Immature natural killer cell (primary cell): ENCODE measurements at places on chromosomes 12 and 14. TPM values are rescaled to one million over a fixed set of nuclear protein-coding genes. Genes with fewer than 3 reads are reported as not detected.

The HHIPL1 gene
- not detected for polyA plus RNA-seq

The EIF2S3B gene
- polyA plus RNA-seq: 0.24 TPM

The KLRC2 gene
- polyA plus RNA-seq: 34.5 TPM

The IL23A gene
- 0.21 TPM for polyA plus RNA-seq

The KLHL33 gene
- not detected for polyA plus RNA-seq

- no peaks in the 10 kb centered on the region for H3K4me1 ChIP-seq
- H3K27me3 ChIP-seq: no peaks in the 10 kb centered on the region
- H3K4me3 ChIP-seq: no peak overlapping the region
- H3K27ac ChIP-seq: no peak overlapping the region
- DNase-seq: no peak
- no peaks in the 10 kb centered on the region for H3K36me3 ChIP-seq
Measured at GRCh38 chr14:30195941-30196340, 268.3 kb upstream of the PRKD1 start.

DNA sequence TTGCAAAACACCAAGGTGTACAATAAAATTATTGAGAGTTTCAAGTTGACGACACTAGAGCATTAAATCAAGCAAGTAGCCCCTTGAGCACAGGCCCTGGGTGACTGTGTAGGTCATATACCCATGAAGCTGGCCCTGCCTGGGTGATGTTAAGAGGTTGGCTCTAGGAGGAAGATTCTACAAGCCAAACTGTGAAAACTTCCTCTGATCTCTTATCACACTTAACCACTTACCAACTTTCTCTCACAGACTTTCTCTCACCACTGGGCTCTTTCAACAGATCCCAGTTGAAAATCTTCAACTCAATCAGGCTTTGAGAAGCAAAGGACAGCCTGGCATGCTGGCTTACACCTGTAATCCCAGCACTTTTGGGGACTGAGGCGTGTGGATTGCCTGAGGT, 186.9 kb upstream of the BTG1 start:
- H3K36me3 ChIP-seq: peaks cover 4% of the 10 kb centered on the region
- H3K27me3 ChIP-seq: peaks cover 2% of the 10 kb centered on the region
- H3K27ac ChIP-seq: no peak overlapping the region
- H3K4me3 ChIP-seq: peak overlapping the region; percentile 45
- H3K4me1 ChIP-seq: peaks cover 13% of the 10 kb centered on the region

DNA sequence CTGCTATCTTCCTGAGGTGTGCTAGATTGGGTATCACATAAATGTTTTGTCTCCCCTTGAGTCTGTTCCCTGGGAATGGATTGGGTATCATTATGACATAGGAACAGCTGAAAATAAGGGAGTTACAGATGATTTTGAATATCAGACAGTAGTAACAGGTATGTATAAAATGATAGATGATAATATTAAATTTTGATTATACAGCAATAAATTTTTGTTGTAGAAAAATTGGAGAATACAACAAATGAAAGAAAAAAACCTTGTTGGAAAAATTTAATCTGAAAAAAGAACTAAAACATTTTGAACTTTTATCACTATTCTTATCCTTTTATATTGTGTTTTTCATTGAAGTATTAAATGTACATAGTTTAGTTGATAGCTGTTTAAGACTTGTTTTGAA, 43.2 kb downstream of the FBXO34 start:
- DNase-seq: no peak
- no peak overlapping the region for H3K4me3 ChIP-seq
- peaks cover 29% of the 10 kb centered on the region for H3K36me3 ChIP-seq
- peaks cover 1% of the 10 kb centered on the region for H3K27me3 ChIP-seq

DNA sequence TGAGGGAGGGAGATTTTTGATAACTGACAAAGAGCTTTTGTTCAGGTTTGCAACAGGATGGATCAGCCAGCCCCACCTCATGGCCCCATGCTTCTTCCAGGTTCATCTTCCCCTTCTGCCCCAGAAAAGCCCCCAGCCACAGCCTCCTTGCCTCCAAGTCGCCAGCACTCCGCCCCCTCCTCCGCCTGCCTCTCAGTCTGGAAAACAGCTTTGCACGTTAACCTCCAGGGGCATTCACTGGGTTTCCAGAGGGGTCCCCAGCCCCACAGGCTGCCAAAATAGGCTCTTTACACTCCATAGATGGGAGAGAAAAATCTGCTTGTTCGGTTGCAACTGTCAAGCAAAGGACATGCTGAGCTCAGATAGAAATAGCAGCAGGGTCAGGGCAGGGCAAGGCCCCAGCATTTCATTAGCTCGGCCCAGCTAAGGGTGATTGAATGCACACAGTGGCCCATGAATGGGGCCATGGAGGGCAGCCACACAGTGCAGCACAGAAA, 253.6 kb downstream of the ZFP36L1 start:
- no peaks in the 10 kb centered on the region for H3K27me3 ChIP-seq
- DNase-seq: no peak
- H3K4me1 ChIP-seq: peaks cover 1% of the 10 kb centered on the region
- H3K27ac ChIP-seq: no peak overlapping the region

- no peaks in the 10 kb centered on the region for H3K36me3 ChIP-seq
- H3K4me1 ChIP-seq: peaks cover 6% of the 10 kb centered on the region
- no peak within 1 kb of the TSS for H3K27ac ChIP-seq
Measured at GRCh38 chr12:111034083-111034885, 113.9 kb upstream of the MYL2 start.
